ENCODE measurements at places on chromosomes 16 and 17. TPM values are rescaled to one million over a fixed set of nuclear protein-coding genes. Genes with fewer than 3 reads are reported as not detected.

GRCh38 chr17:45361976-45362375, 45.2 kb upstream of the MAP3K14 start:
- no peak overlapping the region for H3K4me3 ChIP-seq
- H3K27ac ChIP-seq: no peak overlapping the region
- H3K4me1 ChIP-seq: no peaks in the 10 kb centered on the region
- peaks cover 19% of the 10 kb centered on the region for H3K27me3 ChIP-seq

The CHST5 gene
- 35.6 TPM for polyA plus RNA-seq

DNA sequence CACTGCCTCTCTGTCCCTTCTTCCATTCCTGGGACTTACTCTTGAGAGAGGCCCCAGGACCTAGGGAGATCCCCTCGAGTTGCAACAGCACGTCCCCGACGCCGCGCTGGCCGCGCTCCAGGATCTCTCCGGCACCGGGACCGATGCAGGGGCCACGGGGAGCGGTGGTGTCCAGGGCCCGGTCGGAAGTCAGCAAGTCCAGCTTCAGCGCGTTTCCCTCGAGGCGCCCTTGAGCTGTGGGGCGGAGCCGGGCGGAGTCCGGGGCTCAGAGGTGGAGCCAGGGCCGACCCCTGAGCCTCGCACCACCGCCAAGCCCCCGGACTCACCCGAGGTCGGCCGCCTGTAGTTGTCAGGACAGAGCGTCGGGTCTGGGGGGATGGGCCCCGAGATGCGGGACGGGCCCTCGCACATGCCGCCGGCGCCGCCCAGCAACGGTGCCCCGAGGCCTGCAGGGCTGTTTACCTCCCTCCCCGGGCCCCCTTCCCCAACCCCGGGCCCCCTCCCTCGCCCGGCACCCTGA, 458 bp downstream of the ENKD1 start:
- H3K4me1 ChIP-seq: peaks cover 20% of the 10 kb centered on the region
- H3K4me3 ChIP-seq: peak overlapping the region; percentile 61
- no peak overlapping the region for H3K27ac ChIP-seq
- DNase-seq: peak; percentile 45
- peaks cover 4% of the 10 kb centered on the region for H3K36me3 ChIP-seq

DNA sequence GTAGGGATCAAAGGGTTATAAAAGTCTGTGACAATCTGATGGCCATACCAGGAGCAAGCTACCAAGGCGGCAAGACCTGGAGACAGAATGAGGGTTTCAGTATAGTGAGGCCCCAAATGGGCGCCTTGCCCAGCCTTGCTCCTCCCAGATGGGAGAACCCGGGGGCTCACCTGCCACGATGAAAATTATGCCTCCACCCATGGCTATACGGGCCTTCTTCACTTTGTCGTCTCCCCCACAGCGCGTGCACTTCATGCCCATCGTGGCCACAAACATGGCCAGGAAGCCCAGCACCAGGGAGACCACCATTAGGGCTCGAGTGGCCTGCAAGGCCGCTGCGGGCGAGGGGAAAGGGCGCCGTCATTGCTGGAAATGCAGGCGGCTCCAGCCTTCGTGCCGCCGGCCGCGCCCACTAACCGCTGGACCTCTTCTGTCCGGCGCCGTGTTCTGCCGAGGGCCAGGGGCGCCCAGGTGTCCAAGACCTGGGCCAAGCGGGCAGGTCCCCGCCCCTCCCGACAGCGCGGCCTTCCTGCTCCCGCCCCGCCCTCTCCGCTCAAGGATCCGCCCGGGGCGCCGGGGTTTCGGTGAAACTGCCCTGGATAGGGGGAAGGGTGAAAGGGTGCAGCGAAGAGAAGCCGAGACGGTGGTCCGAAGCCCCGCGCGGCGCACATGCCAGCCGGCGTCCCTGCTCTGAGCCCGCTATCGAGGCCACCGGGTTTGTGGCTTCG, 1.5 kb downstream of the CLDN7 start:
- peaks cover 28% of the 10 kb centered on the region for H3K27me3 ChIP-seq
- peaks cover 44% of the 10 kb centered on the region for H3K4me1 ChIP-seq
- H3K27ac ChIP-seq: peak overlapping the region; percentile 98
- H3K36me3 ChIP-seq: peaks cover 32% of the 10 kb centered on the region

- no peaks in the 10 kb centered on the region for H3K4me1 ChIP-seq
- H3K27me3 ChIP-seq: no peaks in the 10 kb centered on the region
- H3K27ac ChIP-seq: no peak overlapping the region
- no peaks in the 10 kb centered on the region for H3K36me3 ChIP-seq
- DNase-seq: no peak
- H3K4me3 ChIP-seq: no peak overlapping the region
Measured at GRCh38 chr16:79194291-79194690, 406.2 kb downstream of the MAF start.

The SOX15 gene
- 2.0 TPM for polyA plus RNA-seq

The ADAM11 gene
- 1.2 TPM for polyA plus RNA-seq

DNA sequence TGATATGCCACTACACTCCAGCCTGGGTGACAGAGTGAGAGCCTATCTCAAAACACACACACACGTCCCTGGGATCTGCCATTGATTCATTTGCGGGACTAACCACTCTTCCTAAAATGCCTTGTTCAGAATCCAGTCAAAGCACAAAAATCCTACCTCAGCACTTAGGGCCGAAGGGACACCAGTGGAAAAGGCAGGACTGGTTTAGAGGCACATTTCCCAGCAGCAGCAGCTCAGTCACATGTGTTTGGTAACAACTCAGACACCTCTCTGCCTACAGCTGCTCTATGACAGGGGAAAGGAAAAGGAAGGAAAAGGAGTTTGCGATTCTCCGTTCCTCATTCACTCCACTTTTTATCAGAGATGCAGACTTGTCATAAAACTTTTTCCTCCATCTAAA, 12.2 kb downstream of the KNOP1 start:
- no peak for DNase-seq
- H3K27ac ChIP-seq: no peak overlapping the region
- H3K27me3 ChIP-seq: no peaks in the 10 kb centered on the region
- H3K36me3 ChIP-seq: peaks cover 75% of the 10 kb centered on the region

- H3K27me3 ChIP-seq: no peaks in the 10 kb centered on the region
- no peak for DNase-seq
- H3K27ac ChIP-seq: no peak overlapping the region
- no peaks in the 10 kb centered on the region for H3K4me1 ChIP-seq
Measured at GRCh38 chr17:27954548-27955495, 61.7 kb upstream of the LYRM9 start.

- H3K27ac ChIP-seq: no peak overlapping the region
- peaks cover 92% of the 10 kb centered on the region for H3K36me3 ChIP-seq
- no peaks in the 10 kb centered on the region for H3K27me3 ChIP-seq
- H3K4me3 ChIP-seq: no peak overlapping the region
- no peaks in the 10 kb centered on the region for H3K4me1 ChIP-seq
Measured at GRCh38 chr17:28684963-28685362, 23.0 kb downstream of the SUPT6H start.

GRCh38 chr16:30139583-30140481, 16.8 kb upstream of the MAPK3 start:
- peak overlapping the region; percentile 25 for H3K27ac ChIP-seq
- H3K36me3 ChIP-seq: no peaks in the 10 kb centered on the region
- H3K27me3 ChIP-seq: no peaks in the 10 kb centered on the region
- H3K4me3 ChIP-seq: no peak overlapping the region
- peak; percentile 76 for DNase-seq

The SULT1A3 gene
- polyA plus RNA-seq: 46.4 TPM

The SP2 gene
- polyA plus RNA-seq: 17.9 TPM

GRCh38 chr16:84730406-84731106, 30.8 kb downstream of the USP10 start:
- peaks cover 39% of the 10 kb centered on the region for H3K4me1 ChIP-seq
- H3K27ac ChIP-seq: peak overlapping the region; percentile 51
- peak; percentile 78 for DNase-seq
- H3K36me3 ChIP-seq: peaks cover 14% of the 10 kb centered on the region

The RPH3AL gene
- polyA plus RNA-seq: 8.2 TPM

DNA sequence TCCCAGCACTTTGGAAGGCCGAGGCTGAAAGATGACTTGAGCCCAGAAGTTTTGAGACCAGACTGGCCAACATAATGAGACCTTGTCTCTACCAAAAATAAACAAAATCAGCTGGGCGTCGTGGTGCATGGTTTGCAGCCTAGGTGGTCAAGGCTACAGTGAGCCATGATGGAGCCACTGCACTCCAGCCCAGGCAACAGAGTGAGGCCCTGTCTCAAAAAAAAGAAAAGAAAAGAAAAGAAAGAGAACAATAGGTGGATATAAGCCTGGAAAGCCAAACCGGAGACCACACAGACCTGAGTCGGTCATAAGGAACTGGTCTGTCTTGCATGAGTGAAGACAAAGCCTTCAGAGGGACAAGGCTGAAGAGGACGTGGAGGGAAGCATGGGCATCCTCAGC, 14.4 kb downstream of the ATP6V0D1 start:
- DNase-seq: no peak
- H3K27ac ChIP-seq: no peak overlapping the region
- H3K4me3 ChIP-seq: no peak overlapping the region
- H3K27me3 ChIP-seq: no peaks in the 10 kb centered on the region
- peaks cover 30% of the 10 kb centered on the region for H3K4me1 ChIP-seq

DNA sequence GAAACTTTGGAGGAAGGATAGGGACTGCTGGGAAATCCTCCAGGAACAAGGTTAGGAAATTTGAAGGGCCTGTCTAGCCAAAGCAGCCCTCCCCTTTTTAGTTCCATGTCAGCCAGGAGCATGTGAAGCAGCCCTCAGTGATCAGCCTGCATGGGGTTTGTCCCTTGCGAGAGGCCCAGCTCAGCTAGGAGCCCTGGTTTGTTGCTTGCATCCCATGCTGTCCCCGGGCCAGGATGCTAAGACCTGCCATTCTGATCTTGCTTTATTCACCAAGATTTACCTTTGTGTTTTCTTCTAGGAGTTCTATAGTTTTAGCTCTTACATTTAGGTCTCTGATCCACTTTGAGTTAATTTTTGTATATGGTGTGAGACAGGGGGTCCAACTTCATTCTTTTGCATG, 27.6 kb downstream of the CLUAP1 start:
- peaks cover 65% of the 10 kb centered on the region for H3K36me3 ChIP-seq
- no peak overlapping the region for H3K27ac ChIP-seq
- DNase-seq: no peak

DNA sequence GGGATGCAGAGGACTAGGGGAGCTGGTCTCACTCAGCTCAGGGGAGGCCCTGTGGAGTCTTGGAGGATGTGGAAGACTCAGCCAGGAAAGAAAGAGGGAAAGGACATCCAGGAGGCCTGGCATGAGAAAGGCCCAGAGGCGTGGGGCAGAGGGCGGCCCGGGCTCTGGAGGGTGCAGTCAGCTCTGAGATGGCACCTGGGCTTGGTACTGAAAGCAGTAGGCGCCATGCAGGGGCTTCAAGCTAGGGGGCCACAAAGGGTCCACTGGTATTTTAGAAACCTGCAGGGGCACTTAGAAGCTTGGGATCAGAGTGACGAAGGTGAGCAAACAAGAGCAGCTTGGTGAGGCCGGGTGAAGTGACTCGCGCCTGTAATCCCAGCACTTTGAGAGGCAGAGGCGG, 5.6 kb downstream of the FAM171A2 start:
- no peak overlapping the region for H3K27ac ChIP-seq
- H3K4me3 ChIP-seq: no peak overlapping the region
- H3K4me1 ChIP-seq: peaks cover 10% of the 10 kb centered on the region

- no peak overlapping the region for H3K4me3 ChIP-seq
- peaks cover 44% of the 10 kb centered on the region for H3K27me3 ChIP-seq
- no peaks in the 10 kb centered on the region for H3K36me3 ChIP-seq
- H3K27ac ChIP-seq: no peak overlapping the region
- DNase-seq: no peak
- H3K4me1 ChIP-seq: peaks cover 6% of the 10 kb centered on the region
Measured at GRCh38 chr17:43757171-43757660, 1.4 kb downstream of the SOST start.

- H3K4me3 ChIP-seq: no peak overlapping the region
- no peak overlapping the region for H3K27ac ChIP-seq
- no peaks in the 10 kb centered on the region for H3K36me3 ChIP-seq
- DNase-seq: no peak
- H3K4me1 ChIP-seq: no peaks in the 10 kb centered on the region
Measured at GRCh38 chr16:85947230-85948137, 48.5 kb downstream of the IRF8 start.

GRCh38 chr16:85316321-85316919, 204.1 kb upstream of the CIBAR2 start:
- H3K4me1 ChIP-seq: peaks cover 29% of the 10 kb centered on the region
- H3K27ac ChIP-seq: no peak overlapping the region
- no peaks in the 10 kb centered on the region for H3K27me3 ChIP-seq

GRCh38 chr17:44113382-44113781, 10.1 kb downstream of the HDAC5 start:
- H3K27me3 ChIP-seq: no peaks in the 10 kb centered on the region
- H3K4me3 ChIP-seq: no peak overlapping the region
- no peak overlapping the region for H3K27ac ChIP-seq
- H3K4me1 ChIP-seq: peaks cover 42% of the 10 kb centered on the region
- H3K36me3 ChIP-seq: peaks cover 45% of the 10 kb centered on the region

GRCh38 chr17:17847726-17848125, 10.9 kb upstream of the SREBF1 start:
- peaks cover 20% of the 10 kb centered on the region for H3K36me3 ChIP-seq
- peaks cover 49% of the 10 kb centered on the region for H3K4me1 ChIP-seq
- H3K27me3 ChIP-seq: no peaks in the 10 kb centered on the region
- DNase-seq: no peak
- H3K4me3 ChIP-seq: no peak overlapping the region
- no peak overlapping the region for H3K27ac ChIP-seq

GRCh38 chr17:44792276-44792675, 33.5 kb downstream of the ADAM11 start:
- H3K27ac ChIP-seq: no peak overlapping the region
- no peaks in the 10 kb centered on the region for H3K4me1 ChIP-seq
- no peak overlapping the region for H3K4me3 ChIP-seq
- H3K36me3 ChIP-seq: no peaks in the 10 kb centered on the region
- no peak for DNase-seq
- no peaks in the 10 kb centered on the region for H3K27me3 ChIP-seq

The NPIPB9 gene
- 4.4 TPM for polyA plus RNA-seq

The CES5A gene
- not detected for polyA plus RNA-seq

- peak within 1 kb of the TSS; percentile 86 for H3K4me3 ChIP-seq
- peak; percentile 87 for DNase-seq
- peak within 1 kb of the TSS; percentile 82 for H3K27ac ChIP-seq
- no peaks in the 10 kb centered on the region for H3K27me3 ChIP-seq
- H3K4me1 ChIP-seq: peaks cover 5% of the 10 kb centered on the region
- H3K36me3 ChIP-seq: peaks cover 13% of the 10 kb centered on the region
Measured at GRCh38 chr16:1414532-1415260, at the start of gene UNKL. UNKL (minus strand) TSS chr16:1414704; CDS start chr16:1414691, 13 bp downstream.

GRCh38 chr17:40678902-40679522, 14.0 kb upstream of the KRT222 start:
- no peak for DNase-seq
- H3K36me3 ChIP-seq: no peaks in the 10 kb centered on the region
- H3K27ac ChIP-seq: no peak overlapping the region
- no peaks in the 10 kb centered on the region for H3K27me3 ChIP-seq
